Hematopoietic multipotent progenitor cell treated with erythropoietin and hydrocortisone succinate and interleukin-3 and kit ligand, for 17 days (in vitro differentiated cells): ENCODE measurements at places on chromosomes 7 and 10.

GRCh38 chr7:27586825-27587224, 75.9 kb downstream of the HIBADH start:
- DNase-seq: no peak

- no peak for DNase-seq
These were observed 107.9 kb downstream of the CYTH3 start for GRCh38 chr7:6164491-6164890.

DNA sequence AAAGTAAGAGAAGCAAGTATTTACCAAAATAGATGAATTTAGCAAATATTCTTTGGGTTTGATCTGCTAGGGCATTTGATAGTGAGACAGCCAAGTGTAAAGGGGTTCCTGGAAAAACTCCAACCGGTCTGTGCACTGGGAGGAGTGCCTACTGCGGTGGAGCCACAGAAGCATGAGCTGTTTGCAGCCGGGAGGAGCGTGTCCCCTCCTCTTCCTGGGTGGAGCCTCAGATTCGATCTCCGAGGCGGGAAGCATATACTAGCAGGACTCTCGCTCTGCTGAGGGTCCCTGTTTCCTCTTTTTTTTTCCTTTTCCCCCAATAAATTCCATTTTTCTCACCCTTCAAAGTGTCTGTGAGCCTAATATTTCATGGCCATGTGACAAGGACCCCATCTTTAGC, 45.1 kb upstream of the MET start:
- no peak for DNase-seq

DNA sequence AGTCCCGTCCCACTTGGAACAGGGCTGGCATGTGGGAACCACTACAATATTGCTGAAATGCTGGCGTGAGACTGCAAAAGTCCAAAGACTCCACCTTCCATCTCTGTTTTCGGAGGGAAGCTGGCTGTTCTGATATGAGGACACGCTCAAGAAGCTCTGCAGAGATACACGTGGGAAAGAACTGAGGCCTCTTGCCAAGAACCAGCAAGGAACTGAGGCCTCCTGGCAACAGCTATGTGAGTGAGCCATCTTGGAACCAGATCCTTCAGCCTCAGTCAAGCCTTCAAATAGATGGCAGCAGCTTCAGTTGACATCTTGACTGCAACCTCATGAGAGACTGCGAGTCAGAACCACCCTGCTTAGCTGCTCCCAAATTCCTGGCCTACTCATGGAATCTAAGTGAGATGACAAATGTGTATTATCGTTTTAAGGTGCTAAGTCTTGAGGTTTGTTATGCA, 30.8 kb downstream of the SGMS1 start:
- peak; percentile 83 for DNase-seq

GRCh38 chr7:121558288-121558687, 162.2 kb upstream of the FAM3C start:
- no peak for DNase-seq

- no peak for DNase-seq
These were observed 68.2 kb upstream of the INPP5A start for GRCh38 chr10:132469197-132469884.

DNA sequence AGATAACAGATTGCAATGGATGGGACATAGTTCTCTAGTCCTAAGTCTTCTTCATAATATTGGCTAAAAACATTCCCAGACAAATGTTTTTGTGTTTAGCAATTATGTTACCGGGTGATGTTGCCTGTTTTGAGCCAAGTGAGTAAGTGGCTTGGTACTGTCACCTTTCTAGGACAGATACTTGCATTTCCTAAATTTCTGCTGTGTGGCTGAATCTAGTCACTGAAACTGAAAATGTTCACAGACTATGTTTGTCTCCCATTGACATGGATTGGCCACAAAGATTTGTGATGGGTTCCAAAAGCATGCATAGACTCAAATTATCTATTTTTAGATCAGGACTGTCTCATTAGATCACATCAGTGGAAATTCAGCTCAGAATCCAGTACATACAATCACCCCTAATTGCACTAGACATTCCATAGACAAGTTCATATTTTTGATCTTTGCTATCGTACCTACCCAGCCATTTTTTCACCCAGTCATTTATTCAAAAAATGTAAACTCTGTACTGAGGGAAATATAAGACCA, 1222.1 kb upstream of the AUTS2 start:
- DNase-seq: no peak
